ENCODE measurements at places on chromosomes 6 and 20. TPM values are rescaled to one million over a fixed set of nuclear protein-coding genes. Genes with fewer than 3 reads are reported as not detected.

- DNase-seq: no peak
These were observed 142.1 kb downstream of the PXDC1 start for GRCh38 chr6:3609388-3609787.

DNA sequence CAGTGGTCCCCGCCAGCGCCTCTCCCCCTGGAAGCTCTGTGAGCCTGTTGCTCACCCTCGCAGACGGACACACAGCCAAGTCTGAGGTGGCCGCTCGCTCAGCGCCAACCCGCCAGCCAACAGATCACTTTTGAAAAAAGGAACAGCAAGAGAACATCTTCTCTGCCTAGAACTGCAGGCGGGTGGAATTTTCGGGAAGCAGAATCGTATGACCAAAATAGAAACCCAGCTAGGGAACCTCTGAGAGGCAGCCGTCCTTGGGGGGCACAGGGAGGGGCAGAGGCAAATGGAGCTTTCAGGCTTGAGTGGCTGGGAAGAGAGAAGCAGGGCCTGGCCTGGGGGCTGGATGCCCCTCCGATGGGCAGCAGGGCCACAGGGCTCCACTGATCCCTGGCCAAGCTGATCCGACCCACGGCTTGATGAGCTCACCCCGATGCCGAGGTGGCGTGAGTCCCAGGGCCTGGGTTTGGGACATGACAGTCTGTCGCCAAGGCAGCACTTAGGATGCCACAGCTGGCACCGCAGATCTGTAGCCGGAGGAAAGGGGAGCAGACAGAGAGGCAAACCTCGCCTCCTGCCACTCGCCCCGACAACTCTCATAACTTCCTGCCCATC is 9.8 kb downstream of the NFATC2 start:
- DNase-seq: no peak

DNA sequence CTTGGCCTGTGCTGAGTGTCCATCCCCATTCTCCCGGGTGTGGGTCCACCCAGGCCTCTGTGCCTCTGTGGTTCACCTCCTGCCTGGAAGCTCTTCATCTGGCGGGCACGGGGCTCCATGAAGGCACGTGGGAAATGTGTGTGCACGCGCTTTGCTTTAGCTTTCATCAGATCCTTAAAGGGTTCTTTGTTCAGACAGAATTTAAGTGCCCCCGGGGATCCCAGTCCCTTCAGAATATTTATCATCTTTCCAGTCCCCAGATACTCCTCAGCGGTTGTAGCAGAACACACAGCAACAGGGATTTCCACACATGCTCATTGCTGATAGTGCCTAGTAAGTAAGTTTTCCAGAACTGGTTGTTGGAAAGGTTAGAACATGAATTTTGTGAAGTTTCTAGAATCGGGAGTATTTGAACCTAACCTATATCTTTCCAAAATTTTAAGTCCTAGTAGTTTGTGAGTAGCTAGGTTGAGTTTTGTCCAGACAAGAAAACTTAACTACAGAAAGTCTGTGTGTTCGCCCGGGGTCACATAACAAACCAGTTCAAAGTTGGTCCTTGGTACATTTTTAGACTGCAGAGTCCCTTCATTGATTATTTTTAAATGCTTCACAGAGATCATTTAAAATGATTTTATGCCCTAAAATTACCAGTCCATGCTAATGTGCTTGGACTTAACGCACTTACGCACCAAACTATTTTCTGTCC is 67.7 kb downstream of the RPP40 start:
- no peak for DNase-seq

GRCh38 chr20:41394931-41395666 is 28.5 kb upstream of the EMILIN3 start:
- DNase-seq: no peak

ZBTB46 gene
- total RNA-seq: 6.7 TPM

SLC22A23 gene
- 15.6 TPM for total RNA-seq

CGA gene
- not detected for total RNA-seq

DNA sequence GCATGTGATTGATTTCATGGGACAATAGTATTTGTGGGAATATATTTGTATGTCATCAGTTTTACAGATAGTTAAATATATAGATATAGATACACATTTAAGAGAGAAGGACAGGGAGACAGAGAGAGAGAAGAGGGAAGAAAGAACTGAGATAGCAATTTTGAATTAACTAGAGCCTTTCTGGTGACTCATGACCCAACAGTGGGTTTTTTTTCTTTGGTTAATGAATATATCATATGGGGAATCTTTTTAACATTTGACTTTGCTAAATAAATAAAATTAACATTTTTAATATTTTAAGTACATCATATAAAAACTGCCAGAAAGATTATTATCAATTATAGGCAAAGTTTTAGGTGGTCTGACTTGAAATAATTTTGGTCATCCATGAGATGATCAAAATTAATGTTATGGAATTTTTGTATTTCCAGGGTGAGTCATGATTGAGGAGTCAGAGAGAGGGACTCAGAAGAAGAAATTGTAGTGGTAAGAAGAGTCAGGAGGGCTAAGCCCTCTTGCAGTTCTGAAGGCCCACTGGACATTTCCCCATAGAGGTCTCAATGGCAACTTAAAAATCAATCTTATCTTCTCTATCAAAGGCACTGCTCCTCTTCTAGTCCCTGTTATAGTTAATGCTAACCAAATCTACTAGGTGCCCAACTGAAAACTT is 508.1 kb upstream of the MAP3K7 start:
- no peak for DNase-seq

DNA sequence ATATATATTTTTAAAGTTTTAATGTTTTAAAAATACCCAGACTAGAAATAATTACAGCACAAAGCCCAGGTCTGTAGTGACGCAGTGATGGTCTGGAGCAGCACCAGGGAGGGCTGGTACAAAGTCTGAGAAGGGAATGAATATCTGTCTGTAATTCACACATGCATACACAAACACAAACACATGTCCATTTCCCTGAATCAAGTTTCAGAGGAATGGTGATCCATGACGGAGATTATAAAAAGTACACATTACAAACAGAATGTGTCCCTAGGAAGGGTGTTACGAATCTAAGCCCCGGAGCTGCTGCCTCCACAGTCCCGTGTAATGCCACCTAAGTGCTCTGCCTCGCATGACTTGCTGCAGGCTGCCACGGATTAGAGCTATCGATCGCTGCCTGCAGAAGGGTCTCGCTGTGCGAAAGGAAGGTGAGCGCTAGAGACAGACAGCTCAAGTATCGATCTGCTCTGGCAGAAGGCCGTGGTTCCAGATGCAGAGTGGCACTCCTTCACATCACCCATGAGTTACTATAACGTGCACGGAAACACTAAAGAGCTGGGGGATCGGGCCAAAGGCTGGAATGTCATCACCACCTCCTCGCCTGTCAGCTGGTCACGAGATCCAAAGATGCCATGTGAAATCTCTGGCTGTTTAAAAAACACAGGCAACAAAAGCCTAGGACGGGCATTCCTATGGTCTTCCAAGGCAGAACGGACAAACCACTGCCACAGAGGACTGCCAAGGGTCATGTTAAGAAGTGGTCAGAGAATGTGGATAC is 87.1 kb downstream of the INSM1 start:
- no peak for DNase-seq

GJA1 gene
- total RNA-seq: 232 TPM

ZNF311 gene
- total RNA-seq: 0.05 TPM

ATP6V1G2 gene
- total RNA-seq: 0.18 TPM

SAMD3 gene
- 1.1 TPM for total RNA-seq

GRCh38 chr6:156701966-156702365 is 75.2 kb upstream of the ARID1B start:
- no peak for DNase-seq

DNA sequence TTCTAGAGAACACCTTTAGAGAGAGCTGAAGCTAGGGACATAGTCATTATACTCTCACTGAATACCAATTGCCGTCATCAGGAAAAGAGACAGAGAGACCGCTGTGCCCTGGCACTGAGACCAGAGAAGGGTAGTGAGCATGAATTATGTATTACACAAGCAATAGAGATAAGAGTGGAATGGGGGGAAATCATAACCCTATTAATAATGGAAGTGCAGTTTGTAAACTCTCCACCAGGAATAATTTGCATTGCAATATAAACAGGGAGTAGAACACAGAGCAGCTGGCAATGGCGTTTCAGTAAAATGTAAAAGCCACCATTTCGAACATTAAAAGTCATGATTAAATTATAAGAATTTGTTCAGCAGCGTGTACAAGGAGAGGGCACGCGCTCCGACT is 244.5 kb downstream of the MAFB start:
- DNase-seq: no peak

CYB5R4 gene
- 9.3 TPM for total RNA-seq

- no peak for DNase-seq
These were observed 186.5 kb downstream of the SCP2D1 start for GRCh38 chr20:19000078-19000477.

EEF1A2 gene
- total RNA-seq: 2.5 TPM

DNA sequence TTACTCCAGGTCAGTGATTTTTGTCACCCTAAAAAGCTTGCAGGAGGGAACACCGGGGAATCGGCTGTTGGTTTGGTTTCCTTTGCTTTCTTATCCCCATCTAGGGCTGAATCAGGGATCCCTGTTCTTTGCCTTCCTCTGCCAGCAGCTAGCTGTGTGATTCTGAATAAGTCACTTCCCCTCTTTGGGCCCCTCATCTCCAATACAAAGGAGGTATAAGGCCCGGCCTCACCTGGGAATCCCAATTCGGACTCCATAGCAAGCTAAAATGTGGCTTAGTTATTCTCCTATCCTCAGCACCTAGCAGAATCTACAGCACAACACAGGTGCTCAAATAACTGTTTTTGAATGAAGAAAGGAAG is 18.5 kb upstream of the ARMC12 start:
- DNase-seq: no peak

DNA sequence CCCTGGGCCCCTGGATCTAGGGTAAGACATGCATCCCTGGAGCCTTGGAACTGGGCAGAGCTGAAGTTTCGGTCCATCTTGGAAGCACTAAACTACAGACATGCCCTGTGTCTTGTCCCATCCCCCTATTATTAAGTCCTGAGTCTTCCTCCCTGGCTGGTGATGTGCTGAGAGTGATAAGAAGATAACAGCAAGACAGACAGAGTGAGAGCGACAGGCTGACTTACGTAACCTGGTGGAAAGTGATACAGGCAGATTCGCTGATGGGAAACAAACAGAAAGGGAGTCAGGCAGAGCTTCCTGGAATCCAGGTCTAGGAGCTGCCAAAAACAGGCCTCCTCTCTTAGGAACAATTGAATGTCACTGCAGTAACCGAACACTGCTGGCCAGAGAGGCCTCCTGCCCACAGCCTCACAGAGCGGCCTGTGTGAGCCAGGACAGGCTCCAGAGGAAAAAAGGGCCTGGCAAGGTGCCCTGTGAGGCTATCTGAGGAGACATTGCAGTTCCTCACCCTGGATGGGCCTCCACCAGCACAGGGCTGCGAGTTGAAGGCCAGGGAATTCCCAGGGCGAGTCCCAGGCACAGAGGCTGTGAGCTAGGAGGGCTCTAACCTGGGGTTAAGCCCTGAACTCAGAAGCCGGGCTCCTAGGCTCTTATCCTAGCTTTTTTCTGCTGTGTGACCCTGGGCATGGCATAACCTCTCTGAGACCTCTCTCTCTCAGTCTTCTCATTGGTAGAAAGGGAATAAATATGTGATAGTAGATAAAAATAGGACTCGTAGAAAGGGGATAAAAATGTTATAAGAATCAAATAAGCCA is 34.2 kb upstream of the B4GALT5 start:
- DNase-seq: no peak

GRCh38 chr6:113377362-113377942 is 479.7 kb upstream of the MARCKS start:
- no peak for DNase-seq

DNA sequence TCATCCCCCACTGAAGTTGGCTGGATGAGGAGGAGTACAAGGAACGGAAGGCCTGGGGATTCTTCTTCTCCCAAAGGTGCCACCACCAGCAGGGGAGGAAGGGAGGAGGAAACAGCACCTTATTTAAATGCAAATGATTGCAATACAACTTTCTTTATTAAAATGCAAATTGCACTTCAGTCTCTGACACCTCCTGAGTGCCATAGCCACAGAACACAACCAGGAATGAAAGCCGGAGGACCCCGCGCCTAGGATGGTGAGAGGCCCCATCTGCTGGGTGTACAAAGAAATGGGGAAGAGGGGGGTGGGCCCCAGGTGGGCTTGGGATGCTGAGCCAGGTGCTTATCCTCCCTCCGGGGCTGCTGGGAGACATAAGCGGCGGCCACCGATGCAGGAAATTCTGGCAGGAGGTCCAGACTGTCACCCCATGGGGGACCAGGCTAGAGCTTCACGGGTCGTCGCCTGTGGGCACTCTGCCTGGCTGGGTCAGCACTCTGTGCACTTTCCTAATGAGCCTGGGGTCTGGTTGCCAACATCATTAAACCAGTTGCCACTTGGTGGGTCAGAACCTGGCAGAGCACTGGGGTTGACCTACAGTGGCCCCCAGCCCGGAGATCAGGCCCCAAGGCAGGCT is 154.2 kb upstream of the MLN start:
- DNase-seq: no peak

BMP7 gene
- total RNA-seq: 3.6 TPM

- no peak for DNase-seq
These were observed 669.5 kb downstream of the MAFB start for GRCh38 chr20:40019510-40019909.

DNA sequence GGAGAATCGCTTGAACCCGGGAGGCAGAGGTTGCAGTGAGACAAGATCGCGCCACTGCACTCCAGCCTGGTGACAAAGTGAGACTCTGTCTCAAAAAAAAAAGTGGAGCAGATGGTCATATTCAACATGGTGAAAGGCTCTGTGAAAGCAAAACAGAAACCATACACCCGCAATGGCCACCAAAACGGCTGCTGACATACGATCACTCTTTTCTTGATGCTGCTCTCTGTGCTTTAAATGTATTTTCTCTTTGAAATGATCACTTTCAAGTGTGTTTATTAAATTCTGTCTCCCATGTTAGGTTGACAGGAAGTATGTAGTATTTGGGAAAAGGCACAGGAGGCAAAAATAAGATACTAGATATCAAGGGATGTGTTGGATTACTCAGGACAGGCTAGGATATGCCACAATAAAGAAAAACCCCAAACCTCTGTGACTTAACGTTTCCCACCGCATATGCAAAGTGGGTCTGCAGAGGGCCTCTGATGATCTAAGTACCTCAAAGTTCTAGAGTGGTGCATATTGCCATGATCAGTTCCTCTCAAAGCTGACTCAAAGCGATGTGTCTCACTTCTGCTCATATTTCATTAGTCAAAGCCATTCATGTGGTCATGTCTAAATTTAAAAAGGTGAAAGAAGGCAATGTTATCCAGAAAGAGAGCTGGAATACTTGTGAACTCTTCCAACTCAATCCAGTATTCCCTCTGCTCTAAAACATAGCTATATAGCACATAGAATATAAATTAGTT is 155.1 kb upstream of the SOX4 start:
- no peak for DNase-seq

RAB44 gene
- total RNA-seq: not detected

DCDC2 gene
- 23.2 TPM for total RNA-seq

PPIL6 gene
- 0.58 TPM for total RNA-seq

All from glomerular endothelial cell (primary cell).